ENCODE measurements at places on chromosomes 16 and 17.
A peak's percentile ranks its signal among the peaks of the same experiment; 100 is the strongest.

- H3K4me3 ChIP-seq, result no peak overlapping the region
- H3K4me1 ChIP-seq, result peaks cover 8% of the 10 kb centered on the region
- no peak for DNase-seq
- no peak overlapping the region for H3K27ac ChIP-seq
These were observed 4.9 kb downstream of the MYO15B start for GRCh38 chr17:75592348-75593020.

DNA sequence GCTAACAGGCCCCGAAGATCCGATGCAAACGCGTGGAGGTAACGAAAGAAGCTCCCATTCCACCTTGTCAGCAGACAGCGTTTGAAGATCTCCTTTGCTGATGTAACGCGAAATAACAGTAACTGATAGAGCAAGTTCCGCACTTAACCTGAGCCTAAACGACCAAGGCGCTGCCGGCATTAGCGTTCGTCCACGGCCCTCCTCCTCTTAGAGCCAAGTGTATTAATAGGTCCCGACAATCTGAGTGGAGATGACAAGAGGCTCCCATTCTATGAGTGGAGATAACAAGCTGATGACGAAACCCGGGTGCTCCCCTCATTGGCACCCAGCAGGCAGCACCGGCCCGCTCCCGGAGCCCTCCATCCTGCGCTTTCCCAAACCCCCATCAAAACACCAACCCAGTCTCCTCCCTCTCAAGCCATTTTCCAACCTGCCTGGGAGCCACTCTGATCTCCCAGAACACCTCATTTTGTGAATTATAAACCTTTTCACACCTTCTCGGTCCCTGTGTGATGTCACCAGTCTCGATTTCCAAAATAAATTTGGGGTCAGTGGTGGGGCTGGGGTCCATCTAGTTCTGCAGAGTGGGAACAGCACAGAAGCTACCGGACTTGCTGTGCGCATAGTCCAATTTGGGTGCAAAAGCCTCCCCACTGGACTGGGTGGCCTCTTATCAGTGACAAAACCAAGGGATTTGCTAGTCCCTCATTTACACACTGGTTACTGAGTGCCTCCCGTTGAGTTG, 35.4 kb upstream of the ARL4D start:
- H3K27ac ChIP-seq, result no peak overlapping the region
- H3K4me3 ChIP-seq, result no peak overlapping the region
- DNase-seq, result no peak
- H3K4me1 ChIP-seq, result peaks cover 12% of the 10 kb centered on the region
- no peaks in the 10 kb centered on the region for H3K27me3 ChIP-seq
- H3K36me3 ChIP-seq, result no peaks in the 10 kb centered on the region

DNA sequence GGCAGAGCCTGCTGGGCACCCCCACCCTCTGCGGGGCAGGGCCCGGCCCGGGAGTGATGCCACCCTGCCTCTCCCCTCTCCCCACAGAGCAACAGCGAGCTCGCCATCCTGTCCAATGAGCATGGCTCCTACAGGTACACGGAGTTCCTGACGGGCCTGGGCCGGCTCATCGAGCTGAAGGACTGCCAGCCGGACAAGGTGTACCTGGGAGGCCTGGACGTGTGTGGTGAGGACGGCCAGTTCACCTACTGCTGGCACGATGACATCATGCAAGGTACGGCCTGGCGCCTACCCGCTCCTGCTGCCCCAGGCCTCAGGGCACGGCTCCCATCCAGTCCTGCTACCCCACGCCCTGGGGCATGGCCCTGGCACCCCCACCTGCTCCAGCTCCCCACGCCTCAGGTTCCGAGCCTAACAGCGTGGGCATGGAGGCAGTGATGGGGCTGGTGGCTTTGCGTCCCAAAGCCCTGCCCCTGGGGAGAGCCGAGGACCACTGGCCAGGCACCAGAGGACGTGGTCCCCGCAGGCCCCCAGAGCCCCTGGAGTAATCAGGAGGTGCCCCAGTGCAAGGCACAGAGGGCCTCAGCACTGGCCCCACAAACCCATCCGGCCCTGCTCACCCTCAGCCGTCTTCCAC, 38.4 kb downstream of the TSC2 start:
- H3K36me3 ChIP-seq, result no peaks in the 10 kb centered on the region
- H3K27ac ChIP-seq, result no peak overlapping the region
- H3K4me1 ChIP-seq, result peaks cover 11% of the 10 kb centered on the region
- no peak for DNase-seq
- H3K27me3 ChIP-seq, result no peaks in the 10 kb centered on the region

GRCh38 chr17:29862951-29863350, 67.1 kb downstream of the SSH2 start:
- no peaks in the 10 kb centered on the region for H3K36me3 ChIP-seq
- no peaks in the 10 kb centered on the region for H3K4me1 ChIP-seq
- no peak overlapping the region for H3K4me3 ChIP-seq
- no peaks in the 10 kb centered on the region for H3K27me3 ChIP-seq
- no peak for DNase-seq

GRCh38 chr16:35741546-35741945, 2282.1 kb downstream of the TP53TG3F start:
- H3K4me3 ChIP-seq, result no peak overlapping the region
- H3K36me3 ChIP-seq, result no peaks in the 10 kb centered on the region
- no peak overlapping the region for H3K27ac ChIP-seq

DNA sequence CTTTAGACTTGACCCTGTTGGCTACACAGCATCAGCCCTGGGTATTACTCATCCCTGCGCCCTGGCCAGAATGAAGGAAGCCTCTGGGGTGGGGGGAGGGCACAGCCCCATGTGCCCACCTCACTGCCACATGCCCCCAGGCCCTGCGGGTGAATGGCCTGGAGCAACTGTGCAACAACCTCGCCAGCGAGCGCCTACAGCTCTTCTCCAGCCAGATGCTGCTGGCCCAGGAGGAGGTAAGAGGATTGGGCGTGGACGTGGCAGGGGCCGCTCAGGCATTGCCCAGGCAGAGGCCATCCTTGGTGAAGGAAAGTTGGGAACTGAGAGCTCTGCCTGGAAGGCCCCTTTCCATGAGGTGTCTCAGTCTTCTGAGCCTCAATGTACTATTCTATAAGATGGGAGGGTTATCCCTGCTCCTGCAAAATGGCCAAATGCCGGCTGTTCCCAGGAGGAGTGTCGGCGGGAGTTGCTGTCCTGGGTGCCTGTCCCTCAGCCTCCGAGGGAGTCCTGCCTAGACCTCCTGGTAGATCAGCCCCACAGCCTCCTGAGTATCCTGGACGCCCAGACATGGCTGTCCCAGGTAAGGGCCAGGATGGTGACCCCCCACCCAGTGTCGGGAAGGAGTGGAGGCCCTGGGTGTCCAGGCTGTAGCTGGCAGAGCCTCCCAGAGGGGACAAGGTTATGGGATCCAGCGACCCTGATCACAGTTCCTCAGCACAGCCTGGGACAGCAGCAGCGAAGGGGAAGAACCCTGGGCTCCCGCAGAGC, 8.9 kb downstream of the MYO15B start:
- H3K4me3 ChIP-seq, result no peak overlapping the region
- H3K36me3 ChIP-seq, result no peaks in the 10 kb centered on the region
- H3K4me1 ChIP-seq, result no peaks in the 10 kb centered on the region
- H3K27ac ChIP-seq, result no peak overlapping the region
- H3K27me3 ChIP-seq, result no peaks in the 10 kb centered on the region
- no peak for DNase-seq

DNA sequence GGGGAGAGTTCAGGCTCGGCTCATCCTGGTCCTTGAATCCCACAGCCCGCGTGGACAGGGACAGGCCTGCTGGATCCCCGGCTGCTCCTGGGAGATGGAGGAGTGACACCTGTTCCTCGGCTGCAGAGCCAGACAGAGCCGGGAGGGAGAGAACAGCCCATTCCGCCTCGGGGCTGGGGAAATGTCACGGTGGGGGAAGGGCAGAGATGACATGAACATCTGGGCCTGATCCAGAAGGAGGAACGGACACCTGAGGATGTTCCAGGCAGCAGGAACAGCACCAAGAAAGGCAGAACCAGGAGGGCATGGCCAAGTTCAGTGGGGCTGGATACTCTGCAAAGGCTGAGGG, 2.1 kb downstream of the ZNF764 start:
- H3K27ac ChIP-seq, result no peak overlapping the region
- no peaks in the 10 kb centered on the region for H3K36me3 ChIP-seq
- peaks cover 13% of the 10 kb centered on the region for H3K4me1 ChIP-seq
- no peak for DNase-seq
- H3K27me3 ChIP-seq, result no peaks in the 10 kb centered on the region

DNA sequence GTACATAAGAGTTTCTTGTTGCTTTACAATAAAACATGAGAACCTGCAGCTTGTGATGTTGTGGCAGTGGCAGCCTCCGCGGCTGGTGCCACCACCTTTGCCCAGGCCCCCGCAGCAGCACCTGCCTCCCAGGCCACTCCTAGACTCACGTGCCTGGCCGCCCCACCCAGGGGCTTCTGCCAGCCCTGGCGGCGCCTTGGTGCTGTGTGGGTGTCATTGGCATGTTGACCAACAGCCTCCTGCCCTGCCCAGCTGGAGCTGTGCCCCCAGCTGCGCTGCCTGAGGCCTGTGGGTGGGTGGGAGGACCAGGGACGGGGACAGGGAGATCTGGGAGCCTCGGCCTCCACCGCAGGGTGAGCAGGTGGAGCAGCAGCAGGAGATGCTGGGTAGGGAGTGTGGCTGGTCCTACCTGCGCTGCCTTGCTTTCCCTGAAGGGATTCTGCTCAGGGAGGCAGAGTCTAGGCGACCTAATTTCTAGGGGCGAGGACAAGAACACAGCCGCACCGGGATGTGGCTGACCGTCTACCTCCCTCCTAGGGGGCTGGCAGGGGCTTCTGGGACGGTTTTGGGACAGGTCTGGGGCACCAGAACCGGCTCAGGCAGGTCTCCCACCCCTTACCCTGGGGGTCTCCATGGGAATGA, 428 bp upstream of the DNASE1L2 start:
- DNase-seq, result no peak
- H3K27me3 ChIP-seq, result no peaks in the 10 kb centered on the region
- H3K4me1 ChIP-seq, result peaks cover 9% of the 10 kb centered on the region
- H3K36me3 ChIP-seq, result no peaks in the 10 kb centered on the region
- H3K4me3 ChIP-seq, result no peak overlapping the region

DNA sequence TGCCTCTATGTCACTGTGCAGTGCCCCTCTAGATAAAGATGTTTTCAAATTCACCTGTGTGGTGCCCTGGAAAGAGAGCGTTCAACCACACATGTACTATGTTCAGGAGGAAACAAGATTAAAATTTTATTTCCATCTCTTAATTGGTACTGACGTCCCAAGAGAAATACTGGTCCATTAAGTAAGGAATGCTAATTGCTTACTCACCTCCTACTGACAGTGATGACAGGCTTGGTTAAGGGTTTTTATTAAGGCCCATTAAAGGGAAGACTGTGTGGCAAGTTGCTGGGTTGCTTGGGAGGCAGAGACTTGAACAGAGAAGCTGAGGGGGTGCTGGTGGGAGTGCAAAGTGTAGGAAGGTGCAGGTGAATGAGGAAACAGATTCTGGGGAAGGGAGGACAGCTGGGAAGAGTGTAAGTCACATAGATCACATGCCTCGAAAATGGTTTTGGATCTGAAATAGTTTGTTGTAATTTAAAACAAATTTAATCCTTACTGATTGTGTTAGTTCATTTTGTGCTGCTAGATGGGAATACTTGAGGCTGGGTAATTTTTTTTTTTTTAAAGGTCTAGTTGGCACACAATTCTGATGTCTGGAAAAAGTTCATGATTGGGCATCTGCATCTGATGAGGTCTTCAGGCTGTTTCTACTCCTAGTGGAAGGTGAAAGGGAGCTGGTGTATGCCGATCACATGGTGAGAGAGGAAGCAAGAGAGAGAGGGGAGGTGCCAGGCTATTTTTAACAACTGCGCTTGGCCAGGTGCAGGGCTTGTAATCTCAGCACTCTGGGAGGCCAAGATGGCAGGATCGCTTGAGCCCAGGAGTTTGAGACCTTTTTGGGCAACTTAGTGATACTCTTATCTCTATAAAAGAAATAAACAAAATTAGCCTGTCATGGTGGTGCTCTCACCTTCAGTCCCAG, 140.5 kb downstream of the CACNG3 start:
- no peaks in the 10 kb centered on the region for H3K4me1 ChIP-seq
- DNase-seq, result no peak
- H3K27ac ChIP-seq, result no peak overlapping the region
- no peak overlapping the region for H3K4me3 ChIP-seq

GRCh38 chr16:88730632-88731607, 24.6 kb downstream of the CTU2 start:
- no peaks in the 10 kb centered on the region for H3K4me1 ChIP-seq
- H3K27ac ChIP-seq, result no peak overlapping the region
- H3K4me3 ChIP-seq, result no peak overlapping the region
- H3K27me3 ChIP-seq, result no peaks in the 10 kb centered on the region
- H3K36me3 ChIP-seq, result no peaks in the 10 kb centered on the region
- no peak for DNase-seq

DNA sequence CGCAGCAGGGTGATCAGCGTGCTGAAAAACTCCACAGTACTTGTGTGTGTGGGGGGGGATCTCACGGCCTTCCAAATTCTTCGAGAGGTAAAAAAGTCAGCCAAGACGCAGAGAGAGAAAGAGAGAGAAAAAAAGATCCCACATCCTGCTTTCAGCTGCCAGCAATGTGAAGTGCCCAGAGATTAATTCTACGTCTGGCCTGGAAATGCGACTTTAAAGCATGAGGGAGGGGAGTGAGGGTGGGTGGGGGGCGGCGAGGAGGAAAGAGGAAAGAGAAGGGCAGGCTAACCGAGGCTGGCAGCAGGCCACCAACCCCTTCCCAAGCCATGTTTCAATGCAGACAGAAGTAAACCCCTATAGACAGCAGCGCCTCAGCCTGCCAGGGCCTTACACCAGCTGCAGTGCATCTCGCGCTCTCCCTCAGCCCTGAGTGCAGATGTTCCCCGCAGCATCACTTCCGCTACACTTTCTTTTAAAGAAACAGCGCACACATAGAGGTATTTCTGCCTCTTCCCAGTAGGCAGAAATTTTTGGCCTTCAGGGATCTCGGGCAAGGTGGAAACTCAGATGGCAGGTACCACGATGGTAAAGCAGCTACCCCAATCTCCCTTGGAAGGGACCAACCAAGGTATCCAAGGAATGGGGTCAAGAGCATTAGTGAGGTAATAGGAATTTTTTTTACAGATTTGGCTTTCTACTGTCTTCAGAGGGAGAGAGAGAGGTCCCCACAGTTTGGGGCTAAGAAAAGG, 87.8 kb downstream of the SMG6 start:
- DNase-seq, result peak; percentile 78
- no peaks in the 10 kb centered on the region for H3K27me3 ChIP-seq
- H3K36me3 ChIP-seq, result no peaks in the 10 kb centered on the region
- peaks cover 36% of the 10 kb centered on the region for H3K4me1 ChIP-seq
- peak overlapping the region; percentile 81 for H3K27ac ChIP-seq

- H3K4me3 ChIP-seq, result no peak overlapping the region
- no peak overlapping the region for H3K27ac ChIP-seq
- DNase-seq, result no peak
- no peaks in the 10 kb centered on the region for H3K36me3 ChIP-seq
- no peaks in the 10 kb centered on the region for H3K27me3 ChIP-seq
These were observed 125.8 kb downstream of the TRIM37 start for GRCh38 chr17:58980706-58981481.

GRCh38 chr16:89502081-89502843, 5.9 kb upstream of the SPG7 start:
- H3K27me3 ChIP-seq, result no peaks in the 10 kb centered on the region
- H3K4me1 ChIP-seq, result peaks cover 34% of the 10 kb centered on the region
- no peak for DNase-seq
- no peak overlapping the region for H3K4me3 ChIP-seq
